CD4-positive, alpha-beta T cell treated with Interleukin-1 beta for 1 hour (primary cell): ENCODE measurements at places on chromosomes 6 and 20.

DNA sequence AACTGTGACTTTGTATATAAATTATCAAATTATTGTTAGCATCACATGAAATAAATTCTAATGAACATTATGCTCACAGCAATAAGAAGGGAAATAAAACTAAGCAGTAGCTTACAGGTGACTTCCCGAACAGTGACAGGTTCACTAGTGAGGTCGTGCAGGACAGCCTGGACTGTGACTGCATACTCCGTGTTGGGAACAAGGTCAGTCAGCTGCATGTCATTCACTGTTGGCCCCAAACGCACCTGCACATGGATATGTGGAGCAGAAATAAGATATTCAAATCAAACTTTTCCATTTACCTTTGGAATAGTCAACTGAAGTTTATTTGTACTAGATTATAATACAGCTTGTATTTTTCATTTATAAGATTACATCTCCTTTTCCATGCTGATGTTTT lies 60.6 kb downstream of the COL12A1 start:
- no peak for DNase-seq

- DNase-seq, result no peak
Measured at GRCh38 chr6:46590765-46591164, 61.9 kb downstream of the CYP39A1 start.

DNA sequence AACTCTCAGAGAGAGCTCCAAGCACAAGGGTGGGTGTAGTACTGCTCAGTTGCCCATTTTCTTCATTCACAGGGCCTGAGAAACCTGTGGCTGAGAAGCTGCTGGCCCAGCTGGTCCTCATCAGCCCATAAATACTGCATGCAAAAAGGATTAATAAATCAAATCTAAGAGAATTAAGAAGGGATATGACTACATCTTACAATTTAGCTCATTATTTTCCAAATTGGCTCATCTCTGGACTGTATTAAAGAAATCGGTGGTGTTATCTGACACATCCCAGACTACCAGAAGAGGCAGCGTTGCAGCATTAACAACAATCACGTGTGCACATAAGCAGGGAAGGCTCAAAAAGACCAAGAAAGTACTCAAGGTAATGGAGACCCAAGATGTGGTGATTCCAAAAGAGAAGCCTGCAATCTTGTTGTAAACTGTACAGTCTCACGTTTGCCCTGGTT lies 90.7 kb downstream of the CD24 start:
- DNase-seq, result no peak

DNA sequence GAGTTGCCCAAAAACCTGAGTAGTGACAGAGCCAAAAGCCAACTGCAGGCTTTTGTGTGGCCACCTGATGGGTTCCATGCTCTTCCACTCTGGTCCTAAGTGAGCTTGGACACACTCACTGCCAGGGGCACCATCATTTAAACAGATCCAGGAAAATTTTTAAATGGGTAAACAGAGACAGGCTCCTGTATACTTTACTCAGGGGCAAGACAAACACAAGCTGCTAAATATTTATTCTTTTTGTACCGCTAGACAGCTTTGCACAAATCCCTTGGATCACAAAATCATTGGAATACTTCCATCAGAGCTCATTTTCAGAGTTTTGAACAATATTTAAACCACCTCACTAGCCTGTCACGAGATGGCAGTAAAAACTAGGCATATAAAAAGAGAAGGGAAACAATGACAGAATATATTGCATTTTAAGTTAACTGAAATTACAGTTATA lies 31.4 kb downstream of the GCLC start:
- DNase-seq, result no peak

GRCh38 chr6:114339706-114340105 lies 3.1 kb downstream of the HS3ST5 start:
- DNase-seq, result no peak

GRCh38 chr6:138001750-138002349 lies 105.4 kb downstream of the PERP start:
- peak; percentile 54 for DNase-seq
